Vagina (tissue), 2 donors: ENCODE measurements at places on chromosomes 11 and 22.

DNA sequence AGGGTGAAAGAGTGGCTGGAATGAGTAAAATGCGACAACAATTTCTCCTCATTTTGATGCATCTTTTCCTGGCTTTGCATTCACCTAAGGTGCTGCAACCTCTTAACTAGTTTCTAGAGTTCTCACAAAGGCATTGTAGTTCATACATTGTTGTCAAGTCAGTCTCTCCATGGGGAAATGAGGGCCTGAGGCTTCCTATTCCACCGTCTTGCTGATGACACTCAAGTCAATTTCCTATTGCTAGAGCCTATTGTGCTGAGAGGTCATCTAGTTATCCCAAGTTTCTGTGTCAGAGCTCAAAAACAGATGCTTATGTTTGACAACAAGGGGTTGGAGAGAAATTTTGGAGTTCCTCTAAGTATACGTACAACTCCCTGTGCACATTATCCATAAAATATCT, 11.6 kb upstream of the MS4A6A start:
- H3K36me3 ChIP-seq: no peaks in the 10 kb centered on the region
- no peak for DNase-seq
- H3K4me1 ChIP-seq: no peaks in the 10 kb centered on the region

DNA sequence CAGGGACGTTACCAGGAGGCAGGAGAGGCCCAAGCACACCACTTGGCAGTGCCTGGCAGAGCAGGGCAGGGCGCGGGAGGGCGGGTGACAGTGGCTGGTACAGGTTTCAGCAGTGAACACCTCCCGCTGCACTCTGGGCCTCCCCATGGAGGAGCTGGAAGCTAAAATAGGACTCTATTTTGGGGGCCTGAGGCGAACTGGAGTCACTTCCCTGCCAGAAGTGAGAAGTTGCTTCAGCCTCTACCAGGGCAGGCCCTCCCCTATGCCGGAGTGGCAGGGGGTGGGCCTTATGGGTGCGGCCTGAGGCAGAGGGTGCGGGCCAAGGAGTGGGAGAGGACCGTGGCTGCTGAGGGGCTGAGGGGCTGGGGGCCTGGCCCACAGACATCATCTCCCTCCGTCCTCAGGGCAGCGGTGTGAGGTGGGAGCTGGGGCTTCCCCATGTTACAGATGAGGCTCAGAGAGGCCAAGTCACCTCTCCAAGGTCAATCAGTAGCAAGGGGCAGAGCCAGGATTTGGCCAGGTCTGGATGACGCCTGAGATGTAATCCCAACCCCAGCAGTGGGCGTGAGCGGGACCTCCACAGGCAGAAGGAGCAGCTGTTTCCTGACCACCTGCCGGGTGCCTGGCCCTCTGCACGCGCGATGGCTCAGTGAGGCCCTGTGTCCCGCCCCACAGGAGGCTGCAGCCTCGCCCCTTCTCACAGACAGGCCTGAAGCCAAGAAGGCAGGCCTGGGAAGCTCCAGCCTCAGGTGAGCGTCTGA, 39.3 kb downstream of the KCNJ4 start:
- no peaks in the 10 kb centered on the region for H3K27me3 ChIP-seq
- H3K4me1 ChIP-seq: peaks cover 12% of the 10 kb centered on the region
- no peaks in the 10 kb centered on the region for H3K36me3 ChIP-seq
- H3K27ac ChIP-seq: no peak overlapping the region
- H3K4me3 ChIP-seq: no peak overlapping the region
- DNase-seq: peak; percentile 87

- no peak overlapping the region for H3K4me3 ChIP-seq
- no peak overlapping the region for H3K27ac ChIP-seq
- no peaks in the 10 kb centered on the region for H3K36me3 ChIP-seq
- no peak for DNase-seq
- no peaks in the 10 kb centered on the region for H3K4me1 ChIP-seq
Measured at GRCh38 chr11:116690611-116691010, 82.2 kb downstream of the BUD13 start.

DNA sequence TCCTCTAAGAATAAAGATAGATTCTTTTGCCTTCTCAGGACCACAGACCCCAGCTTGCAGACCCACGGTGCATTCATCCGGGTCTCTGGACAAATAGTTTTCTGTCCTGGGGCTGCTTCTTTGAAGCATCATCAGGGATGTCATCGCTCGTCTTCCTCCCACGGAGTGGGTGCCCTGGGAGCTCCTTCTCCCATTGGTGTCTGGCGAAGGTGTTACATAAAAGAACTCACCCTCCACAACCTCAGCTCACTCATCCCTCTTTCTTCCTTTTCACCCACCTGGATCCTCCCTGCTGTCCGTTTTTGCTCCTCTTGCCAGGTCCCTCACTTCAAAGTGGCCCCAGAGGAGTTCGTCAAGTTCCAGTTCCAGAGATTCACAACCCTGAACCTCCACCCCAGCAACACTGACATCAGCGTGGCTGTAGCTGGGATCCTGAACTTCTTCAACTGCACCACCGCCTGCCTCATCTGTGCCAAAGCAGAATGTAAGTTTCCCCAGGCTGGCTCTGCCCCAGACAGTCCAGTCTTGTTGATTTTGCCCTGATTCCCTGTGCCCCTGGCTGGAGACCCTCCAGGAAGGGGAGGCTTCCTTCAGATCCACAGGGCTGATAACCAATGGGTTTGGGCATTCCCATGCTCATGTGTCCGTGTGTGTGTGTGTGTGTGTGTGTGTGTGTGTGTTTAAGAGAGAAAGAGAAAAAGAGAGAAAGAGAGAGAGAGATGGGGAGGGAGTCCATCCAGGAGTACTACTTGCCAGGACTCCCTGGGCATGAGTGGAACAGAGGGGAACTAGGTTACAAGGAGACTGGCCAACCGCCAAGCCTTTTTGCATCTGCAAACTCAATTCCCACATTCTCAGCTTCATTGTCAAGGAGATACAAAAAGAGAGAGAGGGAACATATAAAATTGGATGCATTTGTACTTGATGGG, 204.2 kb upstream of the TBCEL start:
- H3K4me1 ChIP-seq: no peaks in the 10 kb centered on the region
- H3K27ac ChIP-seq: no peak overlapping the region
- DNase-seq: no peak
- no peak overlapping the region for H3K4me3 ChIP-seq
- H3K27me3 ChIP-seq: no peaks in the 10 kb centered on the region

GRCh38 chr11:94727819-94728218, 40.3 kb upstream of the AMOTL1 start:
- no peak overlapping the region for H3K27ac ChIP-seq
- H3K4me3 ChIP-seq: no peak overlapping the region
- H3K36me3 ChIP-seq: no peaks in the 10 kb centered on the region
- peaks cover 6% of the 10 kb centered on the region for H3K4me1 ChIP-seq
- no peaks in the 10 kb centered on the region for H3K27me3 ChIP-seq
- DNase-seq: no peak

DNA sequence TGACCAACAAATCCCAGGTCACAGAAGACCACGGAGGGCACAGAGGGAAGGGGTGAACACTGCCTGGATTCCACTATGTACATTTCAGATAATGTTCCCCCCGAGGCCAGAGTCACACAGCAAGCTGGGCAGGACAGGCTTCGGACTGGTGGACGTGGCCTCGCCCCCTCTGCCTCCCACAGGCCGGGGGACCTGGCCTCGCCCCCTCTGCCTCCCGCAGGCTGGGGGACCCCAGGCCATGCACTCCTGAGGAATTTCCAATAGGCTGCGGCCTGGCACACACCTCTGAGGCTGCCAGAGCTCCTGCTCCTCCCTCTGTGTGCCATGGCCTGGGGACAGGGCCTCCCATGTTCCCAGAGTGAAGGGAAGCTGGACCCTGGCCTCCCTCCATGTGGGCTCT, 1352.8 kb downstream of the BRD1 start:
- no peak overlapping the region for H3K27ac ChIP-seq
- H3K4me1 ChIP-seq: no peaks in the 10 kb centered on the region
- no peak for DNase-seq
- no peak overlapping the region for H3K4me3 ChIP-seq
- no peaks in the 10 kb centered on the region for H3K27me3 ChIP-seq
- H3K36me3 ChIP-seq: no peaks in the 10 kb centered on the region

DNA sequence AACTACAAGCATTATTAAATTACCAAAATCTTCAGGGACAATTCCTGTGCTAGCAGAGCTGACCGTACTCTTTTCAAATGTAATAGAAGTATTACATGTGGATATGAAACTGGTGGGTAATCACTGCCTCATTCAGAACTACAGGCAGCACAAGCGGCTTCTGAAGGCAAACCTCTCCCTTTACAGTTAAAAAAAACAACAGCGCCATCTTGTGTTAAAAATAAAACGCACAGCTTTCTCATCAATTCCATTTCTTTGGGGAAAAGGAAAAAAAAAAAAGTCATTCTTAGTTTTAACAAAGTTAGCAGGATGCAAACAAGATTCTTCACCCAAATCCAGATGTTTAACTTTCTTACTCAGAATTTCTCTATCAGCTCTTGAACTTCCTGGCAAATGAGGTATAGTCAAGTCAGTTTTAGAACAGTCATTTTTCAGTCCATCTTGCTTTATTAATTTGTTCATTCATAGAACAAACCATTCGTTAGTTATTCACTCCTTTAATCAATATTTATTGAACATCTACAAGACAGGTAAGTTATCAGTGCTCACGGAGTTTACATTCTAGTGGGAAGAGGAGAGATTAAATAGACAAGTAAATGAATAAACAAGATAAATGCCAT, 331.8 kb upstream of the MPPED2 start:
- no peaks in the 10 kb centered on the region for H3K36me3 ChIP-seq
- no peak overlapping the region for H3K27ac ChIP-seq
- no peak overlapping the region for H3K4me3 ChIP-seq

- H3K4me3 ChIP-seq: no peak overlapping the region
- H3K36me3 ChIP-seq: no peaks in the 10 kb centered on the region
- no peak for DNase-seq
- H3K27ac ChIP-seq: no peak overlapping the region
Measured at GRCh38 chr22:49751318-49751965, 76.2 kb downstream of the BRD1 start.

- DNase-seq: no peak
- no peaks in the 10 kb centered on the region for H3K27me3 ChIP-seq
- H3K4me3 ChIP-seq: no peak overlapping the region
- H3K27ac ChIP-seq: no peak overlapping the region
- peaks cover 9% of the 10 kb centered on the region for H3K4me1 ChIP-seq
Measured at GRCh38 chr11:19844806-19845205, 132.2 kb downstream of the NAV2 start.

GRCh38 chr11:118845369-118845768, 38.3 kb upstream of the CXCR5 start:
- no peak overlapping the region for H3K4me3 ChIP-seq
- H3K4me1 ChIP-seq: peaks cover 6% of the 10 kb centered on the region
- H3K27ac ChIP-seq: no peak overlapping the region
- DNase-seq: no peak
- no peaks in the 10 kb centered on the region for H3K36me3 ChIP-seq

- no peak for DNase-seq
- no peaks in the 10 kb centered on the region for H3K36me3 ChIP-seq
- H3K27ac ChIP-seq: no peak overlapping the region
- H3K27me3 ChIP-seq: no peaks in the 10 kb centered on the region
- H3K4me1 ChIP-seq: no peaks in the 10 kb centered on the region
Measured at GRCh38 chr22:31935961-31936635, 8.2 kb upstream of the YWHAH start.

- peak overlapping the region; percentile 74 for H3K27ac ChIP-seq
- DNase-seq: no peak
Measured at GRCh38 chr11:34654483-34655334, 33.8 kb downstream of the EHF start.

DNA sequence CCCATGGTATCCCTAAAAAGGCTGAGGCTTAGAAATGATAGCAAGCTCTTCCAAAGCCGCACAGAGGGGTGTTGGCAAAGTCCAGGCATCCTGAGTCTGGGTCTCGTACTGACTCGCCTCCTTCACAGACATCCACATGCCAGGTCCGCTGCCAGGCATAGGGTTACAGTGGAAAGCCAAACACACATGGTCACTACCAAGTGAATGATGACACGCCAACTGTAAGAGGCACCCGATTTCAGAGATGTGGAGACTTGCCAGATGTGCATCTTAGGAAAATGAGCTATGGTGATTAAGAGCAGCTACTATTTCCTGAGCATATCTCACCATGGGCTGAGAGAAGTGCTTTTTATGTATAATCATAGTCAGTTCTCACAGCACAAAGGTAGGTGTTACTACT, 314.9 kb downstream of the MIAT start:
- no peaks in the 10 kb centered on the region for H3K4me1 ChIP-seq
- H3K27me3 ChIP-seq: no peaks in the 10 kb centered on the region
- H3K4me3 ChIP-seq: no peak overlapping the region

DNA sequence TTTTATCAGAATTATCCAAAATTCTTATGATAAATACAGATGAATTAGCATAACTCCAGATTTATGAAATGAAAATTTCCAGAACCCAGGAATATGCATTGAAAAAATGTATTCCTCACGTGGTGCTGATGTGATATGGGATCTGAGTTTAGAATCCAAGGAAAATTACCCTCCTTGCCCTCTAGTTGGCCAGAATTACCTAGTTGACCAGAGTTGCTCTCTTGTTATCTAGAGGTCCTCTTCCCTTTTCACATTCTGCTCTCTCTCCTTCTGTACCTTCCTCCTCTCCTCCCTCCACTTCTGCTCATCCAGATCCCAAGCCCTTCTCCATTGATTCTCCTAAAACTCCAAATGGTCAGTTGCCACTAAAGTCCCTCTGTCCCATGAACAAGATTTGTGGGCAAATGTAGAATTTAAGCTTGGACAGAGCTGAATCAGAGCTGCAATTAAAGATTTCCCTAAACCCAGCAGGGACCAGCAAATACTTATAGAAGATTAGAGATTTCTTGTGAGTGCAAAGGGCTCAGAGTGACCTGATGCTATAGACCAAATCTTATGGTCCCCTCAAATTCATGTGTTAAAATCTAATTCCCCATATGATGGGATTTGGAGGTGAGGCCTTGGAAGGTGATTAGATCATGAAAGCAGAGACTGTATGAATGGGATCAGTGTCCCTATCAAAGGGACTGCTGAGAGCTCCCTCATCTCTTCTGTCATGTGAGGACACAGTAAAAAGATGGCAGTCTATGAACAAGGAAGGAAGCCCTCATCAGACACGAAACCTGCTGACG, 103.2 kb upstream of the IGLL5 start:
- H3K27me3 ChIP-seq: no peaks in the 10 kb centered on the region
- H3K36me3 ChIP-seq: no peaks in the 10 kb centered on the region
- no peak overlapping the region for H3K27ac ChIP-seq
- DNase-seq: peak; percentile 22

DNA sequence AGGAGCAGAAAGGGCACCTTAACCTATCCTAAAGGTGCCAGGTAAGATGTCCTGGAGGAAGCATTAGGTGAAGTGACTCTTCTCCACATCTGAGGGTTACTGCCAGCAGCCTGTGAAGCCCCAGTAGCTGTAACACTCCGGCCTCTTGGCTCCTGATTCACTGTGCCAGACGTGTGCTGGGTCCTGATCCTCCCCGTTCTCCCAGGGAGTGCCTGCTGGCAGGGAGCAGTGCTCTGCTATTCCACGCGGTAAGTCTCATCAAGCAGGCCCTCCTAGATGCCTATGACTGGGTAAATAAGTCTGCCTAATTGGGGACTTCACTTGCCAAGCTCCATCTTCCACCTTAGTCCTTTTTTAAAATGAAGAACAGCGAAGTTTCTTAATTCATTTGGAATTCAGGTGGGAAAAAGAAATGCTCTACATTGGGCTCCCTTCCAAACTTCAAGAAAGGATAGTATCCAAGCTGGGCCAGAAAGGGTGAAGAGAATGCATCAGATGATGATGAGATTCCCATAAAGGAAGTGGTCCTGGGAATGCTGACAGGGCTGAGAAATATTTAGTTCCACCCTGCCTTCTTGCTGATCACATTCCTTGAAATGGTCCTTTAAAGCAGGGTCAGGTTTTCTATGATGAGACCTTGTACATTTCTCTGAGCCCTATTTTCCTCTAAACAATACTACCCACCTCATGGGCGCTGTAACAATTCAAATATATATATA, 188.0 kb downstream of the MAML2 start:
- peaks cover 34% of the 10 kb centered on the region for H3K4me1 ChIP-seq
- H3K27ac ChIP-seq: peak overlapping the region; percentile 77
- H3K36me3 ChIP-seq: no peaks in the 10 kb centered on the region
- no peak overlapping the region for H3K4me3 ChIP-seq
